ENCODE measurements at places on chromosomes 6 and 20.

DNA sequence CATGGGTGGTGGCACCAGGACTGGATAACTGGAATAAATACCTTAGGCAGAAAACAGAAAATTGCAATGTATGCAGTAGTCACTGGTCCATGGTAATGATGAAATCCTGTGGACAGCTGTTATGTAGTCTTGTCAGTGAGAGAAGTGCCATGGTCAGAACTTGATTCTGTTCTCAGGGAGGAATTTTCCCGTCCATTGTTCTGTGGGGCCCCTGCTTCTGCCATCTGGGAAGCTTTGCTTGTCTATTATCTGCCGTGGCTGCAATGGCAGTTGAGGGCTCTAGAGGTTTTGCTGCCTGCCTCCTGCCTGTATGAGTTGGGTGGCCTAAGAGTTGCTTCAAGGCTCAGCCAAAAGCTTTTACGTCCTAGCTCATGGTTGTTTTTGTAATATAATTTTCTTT, 126.8 kb upstream of the SLC35B3 start:
- DNase-seq: no peak

DNA sequence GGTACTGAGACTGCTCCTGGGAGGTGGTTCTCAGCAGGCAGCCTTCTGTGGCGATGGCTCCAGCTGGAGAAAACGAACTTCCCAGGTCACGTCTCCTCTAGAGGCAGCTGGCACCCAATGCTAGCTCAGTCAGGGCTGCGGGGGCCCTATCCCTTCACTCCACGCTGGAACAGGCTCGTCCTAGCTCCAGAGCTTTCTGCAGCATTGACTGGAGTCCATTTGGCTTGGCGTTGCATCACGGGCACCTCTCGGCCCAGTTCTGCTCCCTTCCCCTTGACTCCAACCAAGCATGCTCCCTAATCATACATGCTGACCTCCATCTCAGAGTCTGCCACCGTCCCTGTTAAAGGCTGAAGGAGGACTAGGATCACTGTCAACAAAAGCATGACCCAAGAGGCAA, 5.9 kb upstream of the IRF4 start:
- DNase-seq: no peak

DNA sequence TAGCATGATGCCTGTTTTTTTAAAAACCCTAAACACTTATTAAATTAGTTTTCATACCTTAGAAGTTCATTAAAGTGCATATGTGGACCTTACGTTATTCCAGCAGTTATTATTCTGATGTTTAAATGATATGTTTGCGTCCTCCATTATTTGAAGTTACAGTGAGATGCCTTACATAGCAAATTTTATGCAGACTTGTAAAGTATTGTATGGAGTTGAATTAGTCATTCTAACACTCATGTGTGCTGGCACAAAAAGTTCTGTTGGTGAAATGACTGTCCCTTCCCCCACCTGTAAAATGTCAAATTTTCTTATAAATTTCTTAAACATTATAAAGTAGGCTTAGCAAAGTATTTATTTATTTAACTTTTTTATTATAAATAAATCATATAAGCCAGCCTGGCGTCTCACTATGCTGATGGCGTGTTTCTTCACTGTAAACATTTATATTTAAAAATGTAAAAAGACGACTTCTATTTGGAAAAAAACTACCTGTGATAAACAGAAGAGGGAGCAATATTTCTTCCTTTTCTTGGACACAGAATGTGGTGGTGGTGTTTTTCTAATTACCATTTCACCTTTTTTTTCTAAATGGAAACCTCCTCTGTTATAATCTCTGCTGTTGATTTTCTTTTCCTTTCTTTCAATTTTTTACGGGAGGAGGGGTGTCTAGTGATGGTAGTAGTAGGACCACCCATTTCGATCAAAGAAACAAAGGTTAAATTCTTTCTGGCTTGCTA, 155.4 kb downstream of the RFPL4B start:
- DNase-seq: no peak

- DNase-seq: no peak
Observed at GRCh38 chr6:132675749-132676148, 16.8 kb upstream of the TAAR1 start.

DNA sequence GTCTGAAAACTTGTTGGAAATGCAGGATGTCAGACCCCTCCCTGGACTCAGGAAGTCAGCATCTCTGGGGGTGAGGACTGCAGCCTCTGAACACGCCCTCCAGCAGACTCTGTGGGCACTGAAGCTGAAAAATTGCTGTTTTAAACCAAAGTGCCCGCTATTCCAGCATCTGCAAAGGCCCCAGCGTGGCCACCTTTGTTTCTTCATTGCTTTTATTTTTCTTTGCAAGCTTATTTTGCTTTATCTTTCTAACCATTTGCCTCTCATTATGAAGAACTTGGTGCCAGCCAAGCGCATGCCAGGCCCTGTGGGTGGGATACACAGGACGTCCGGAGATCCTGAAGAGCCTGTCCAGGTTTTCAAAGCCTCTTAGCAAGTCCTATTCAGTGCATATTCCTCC, 203.9 kb upstream of the CST7 start:
- no peak for DNase-seq

DNA sequence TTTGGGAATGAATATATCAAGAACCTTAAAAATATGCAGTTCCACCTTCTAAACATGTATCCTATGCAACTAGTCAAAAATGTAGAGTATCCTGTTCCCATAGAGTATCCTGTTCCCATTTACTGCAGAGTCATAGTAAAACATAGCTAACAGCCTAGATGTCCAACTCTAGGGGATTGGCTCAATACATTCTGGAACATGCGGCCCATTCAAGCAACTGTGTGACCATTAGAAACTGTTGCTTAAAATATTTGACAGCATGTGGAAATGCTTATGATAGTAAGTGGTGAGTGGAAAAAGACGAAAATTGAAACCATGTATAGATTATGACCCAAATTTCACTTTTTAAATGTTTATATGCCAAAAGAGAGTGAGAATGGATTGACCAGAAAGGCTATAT, 11.2 kb downstream of the FOXP4 start:
- no peak for DNase-seq

DNA sequence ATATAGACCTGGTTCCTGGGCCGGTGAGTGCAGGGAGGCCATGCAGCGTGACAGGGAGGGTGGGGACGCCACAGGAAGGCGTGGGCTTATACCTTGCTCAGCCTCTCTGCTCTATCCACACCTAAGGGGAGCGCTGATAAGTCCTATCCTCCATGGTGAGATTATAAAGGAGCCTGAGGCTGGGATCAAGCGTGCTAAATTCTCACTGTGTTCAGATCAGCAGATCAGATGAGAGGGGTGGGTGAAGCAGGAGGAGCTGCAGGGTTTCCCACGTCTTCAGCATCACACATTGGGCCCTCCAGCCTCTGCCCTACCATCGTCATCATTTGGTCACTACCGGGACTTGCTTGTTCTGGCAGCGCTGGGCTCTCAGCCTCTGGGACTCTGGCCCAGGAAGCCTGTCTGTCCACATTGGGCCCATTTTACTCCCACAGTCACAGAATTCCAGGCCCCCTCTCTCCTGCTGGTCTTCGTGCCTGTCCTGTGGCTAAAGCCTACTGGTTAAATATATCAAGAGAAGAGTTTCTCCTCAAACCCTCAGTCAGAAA, 29.1 kb upstream of the PDE10A start:
- no peak for DNase-seq

GRCh38 chr6:24251339-24251738, 106.5 kb downstream of the DCDC2 start:
- DNase-seq: no peak

GRCh38 chr20:45066372-45066771, 34.6 kb downstream of the KCNS1 start:
- no peak for DNase-seq

- no peak for DNase-seq
Observed at GRCh38 chr20:54340667-54341081, 132.8 kb downstream of the PFDN4 start.

DNA sequence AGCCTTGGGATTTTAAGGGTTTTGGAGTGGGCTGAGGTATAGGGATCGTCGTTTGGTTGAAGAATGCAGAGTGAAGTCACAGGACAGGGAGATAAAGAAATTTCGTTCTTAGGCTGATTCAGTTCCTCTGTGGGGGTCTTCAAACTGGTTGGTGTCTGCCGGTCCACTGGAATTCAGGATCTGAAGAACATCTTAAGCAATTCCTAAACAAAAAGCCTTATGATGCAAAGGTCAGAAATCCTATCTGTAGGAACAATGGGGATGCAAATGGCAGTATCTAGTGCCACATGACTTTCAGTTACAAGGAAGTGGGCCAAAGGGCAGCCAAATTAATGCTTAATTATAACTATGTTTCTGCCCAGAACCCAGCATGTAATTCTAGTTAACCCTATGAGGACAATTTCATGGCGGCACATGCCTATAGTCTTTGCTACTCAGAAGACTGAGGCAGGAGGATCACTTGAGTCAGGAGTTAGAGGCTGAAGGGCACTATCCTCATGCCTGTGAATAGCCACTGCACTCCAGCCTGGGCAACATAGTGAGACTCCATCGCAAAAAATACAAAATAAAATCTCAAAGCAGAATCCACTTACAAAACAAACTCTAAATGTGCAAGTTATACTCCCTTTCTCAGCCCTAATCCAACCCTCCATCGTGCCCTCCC, 4.6 kb upstream of the SLC2A10 start:
- DNase-seq: no peak

- no peak for DNase-seq
Observed at GRCh38 chr6:137910843-137911456, 43.9 kb downstream of the TNFAIP3 start.

DNA sequence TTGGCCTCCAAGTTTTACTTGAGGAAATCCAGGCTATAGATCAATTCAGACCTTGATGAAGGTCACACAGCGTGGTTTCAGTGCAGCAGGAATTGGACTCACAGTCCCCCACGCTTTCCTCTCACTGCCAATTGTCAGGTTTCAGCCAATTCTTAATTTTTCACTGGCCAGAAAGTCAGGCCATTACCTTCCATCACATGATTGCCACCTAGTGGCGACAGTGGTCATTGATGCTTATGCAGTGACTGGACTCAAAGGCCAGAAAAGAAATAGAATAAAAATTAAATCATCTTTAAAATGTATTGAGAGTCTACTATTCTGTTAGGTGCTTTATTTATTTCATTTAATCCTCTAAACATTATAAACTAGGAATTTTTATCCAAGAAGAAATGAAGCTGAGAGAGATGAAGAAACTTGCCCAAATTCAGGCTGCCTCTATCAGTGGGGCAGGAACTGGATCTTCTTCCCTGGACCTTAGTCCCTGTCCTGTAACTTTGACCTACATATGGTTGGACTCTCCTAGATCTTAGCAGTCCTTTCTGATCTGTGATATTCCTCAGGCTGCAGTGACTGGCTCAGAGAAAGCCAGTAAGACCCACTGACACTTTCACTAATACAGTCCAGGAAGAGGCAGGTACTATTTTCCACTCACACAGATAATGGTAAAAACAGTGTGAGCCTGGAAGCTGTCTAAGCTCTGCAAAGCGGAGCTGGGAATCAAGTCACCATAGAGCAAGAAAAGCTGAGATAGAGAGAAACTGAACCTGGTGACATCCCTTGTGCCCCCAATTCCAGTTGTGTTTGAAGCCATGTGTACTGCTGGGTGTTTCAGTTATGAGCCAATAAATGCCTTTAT, 133.3 kb downstream of the ELOVL4 start:
- peak; percentile 22 for DNase-seq

DNA sequence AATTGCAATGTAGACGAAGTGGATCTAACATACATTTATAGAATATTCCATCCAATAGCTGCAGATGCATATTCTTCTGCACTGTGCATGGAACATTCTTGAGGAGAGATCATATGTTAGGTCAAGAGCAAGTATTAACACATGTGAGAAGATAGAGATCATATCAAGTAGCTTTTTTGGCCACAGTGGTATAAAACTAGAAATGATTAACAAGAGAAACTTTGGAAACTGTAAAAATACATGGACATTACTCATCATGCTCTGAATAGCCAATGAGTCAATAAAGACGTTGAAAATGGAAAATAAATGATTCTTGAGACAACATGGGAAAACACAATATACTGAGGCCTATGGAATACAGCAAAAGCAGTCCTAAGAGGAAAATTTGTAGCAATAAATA, 94.2 kb downstream of the STXBP5 start:
- no peak for DNase-seq

DNA sequence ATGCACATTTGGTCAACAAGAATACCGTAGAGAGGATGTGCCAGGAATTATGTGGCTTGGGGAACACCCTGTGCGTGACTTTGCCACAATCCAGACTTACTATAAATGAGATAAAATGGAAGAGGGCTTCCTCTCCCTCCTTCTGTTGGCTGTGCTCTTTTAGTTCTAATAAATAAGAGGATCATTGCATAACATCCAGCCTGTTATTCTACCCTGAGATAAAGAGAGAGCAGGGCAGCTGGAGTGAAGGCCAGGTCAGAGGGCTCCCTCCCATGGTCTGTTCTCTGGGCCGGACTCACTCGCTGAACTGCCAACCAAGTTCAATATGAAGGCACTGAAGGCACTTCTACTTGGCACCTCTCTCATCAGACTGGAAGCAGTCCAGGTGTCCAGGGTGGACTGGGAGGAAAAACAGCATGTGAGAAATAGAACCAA, 91.7 kb downstream of the MTFR2 start:
- no peak for DNase-seq

DNA sequence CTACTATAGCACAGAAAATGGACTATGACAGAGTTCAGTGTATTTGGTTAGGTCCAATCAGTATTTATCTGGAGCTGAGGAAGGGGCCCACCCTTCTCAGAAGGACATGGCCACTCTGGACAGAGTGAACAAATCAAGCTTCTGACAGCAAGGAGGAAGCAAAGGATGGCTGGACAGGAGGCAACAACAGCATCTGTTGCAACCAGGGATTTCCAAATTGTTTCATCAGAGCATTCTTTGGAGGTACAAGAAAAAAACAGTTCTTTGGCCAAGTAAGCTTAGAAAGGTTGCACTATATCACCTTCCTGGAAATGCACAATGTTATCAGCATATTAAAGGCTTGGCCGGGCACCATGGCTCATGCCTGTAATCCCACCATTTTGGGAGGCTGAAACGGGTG, 118.7 kb upstream of the SLC22A16 start:
- DNase-seq: no peak

DNA sequence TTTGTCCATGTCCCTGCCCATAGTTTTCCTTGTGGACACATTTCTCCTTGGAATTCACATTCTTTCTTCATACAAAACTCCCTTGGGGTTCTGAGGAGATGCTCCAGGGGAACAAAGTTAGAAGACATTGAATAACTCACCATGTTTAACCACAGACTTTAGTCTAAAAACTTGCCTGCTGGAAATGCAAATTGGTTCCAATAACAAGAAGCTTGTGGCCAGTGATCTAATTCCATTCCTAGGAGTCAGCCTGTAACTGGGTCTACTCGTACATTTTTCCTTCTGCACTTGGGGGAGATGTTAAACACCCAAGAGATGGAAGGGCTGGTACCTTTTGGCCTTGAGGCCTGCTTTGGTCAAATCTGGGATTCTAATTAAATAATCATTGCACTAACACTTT, 60.2 kb downstream of the SCML4 start:
- DNase-seq: no peak

- DNase-seq: no peak
Observed at GRCh38 chr6:47413752-47414422, 63.7 kb upstream of the CD2AP start.

- no peak for DNase-seq
Observed at GRCh38 chr6:14765106-14765505, 480.8 kb upstream of the JARID2 start.

- DNase-seq: no peak
Observed at GRCh38 chr6:149306967-149307366, 10.5 kb upstream of the TAB2 start.
